ENCODE measurements at places on chromosomes 3 and 15.

DNA sequence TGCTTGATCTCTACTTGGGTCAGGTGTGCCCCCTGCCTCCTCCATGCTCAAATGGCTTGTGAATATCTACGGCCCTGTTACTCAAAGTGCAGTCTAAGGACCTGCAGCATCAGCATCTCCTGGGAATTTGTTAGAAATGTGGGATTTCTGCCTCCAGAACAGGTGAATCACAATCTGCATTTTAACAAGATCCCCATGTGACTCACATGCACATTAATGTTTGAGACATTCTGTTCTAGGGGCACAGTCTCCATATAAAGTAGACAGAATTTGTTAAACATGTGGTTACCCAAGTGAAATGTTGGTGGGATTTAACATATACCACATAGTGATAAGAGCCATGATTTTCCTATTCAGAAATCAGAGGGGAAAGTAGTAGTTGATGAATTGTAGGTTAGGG is 256.2 kb downstream of the NR1D2 start:
- DNase-seq, result no peak

DNA sequence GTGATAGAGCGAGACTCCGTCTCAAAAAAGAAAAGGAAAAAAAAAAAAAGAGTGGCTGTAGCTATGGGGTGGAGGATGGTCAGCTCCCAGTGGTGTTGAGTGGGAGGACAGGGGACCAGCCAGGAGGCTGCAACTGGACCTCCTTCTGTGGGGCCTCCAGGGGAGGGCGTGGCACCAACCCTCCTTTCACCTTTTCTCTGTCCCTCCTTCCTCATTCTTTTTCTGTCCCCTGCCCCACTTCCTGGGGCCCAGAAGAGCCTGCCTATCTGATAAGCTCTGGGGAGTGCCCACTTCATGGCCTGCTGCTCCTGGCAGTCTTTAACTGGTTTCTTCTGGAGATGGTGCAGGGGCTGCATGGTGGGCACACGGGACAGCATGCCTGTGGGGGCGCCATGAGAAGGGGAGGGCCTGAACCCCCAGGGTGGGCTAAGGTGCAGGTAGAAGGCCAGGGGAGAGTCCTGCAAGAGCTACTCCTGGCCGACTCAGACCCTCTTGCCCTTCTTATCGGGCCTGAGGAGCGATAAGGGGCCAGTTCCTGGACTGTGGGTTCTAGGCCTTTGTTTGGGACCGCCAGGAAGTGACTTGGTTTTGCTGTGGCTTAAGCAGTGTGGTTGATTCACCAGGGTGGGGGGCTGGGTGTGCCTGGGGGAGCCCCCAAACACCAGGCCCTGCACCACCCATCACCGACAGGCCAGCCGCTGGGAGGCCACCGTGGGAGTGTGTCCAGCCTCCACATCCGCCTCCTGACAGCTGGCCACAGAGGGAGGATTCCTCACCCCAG is 49.4 kb upstream of the FLNB start:
- DNase-seq, result no peak

- no peak for DNase-seq
These were observed 56.6 kb upstream of the POMGNT2 start for GRCh38 chr3:43162230-43163084.

DNA sequence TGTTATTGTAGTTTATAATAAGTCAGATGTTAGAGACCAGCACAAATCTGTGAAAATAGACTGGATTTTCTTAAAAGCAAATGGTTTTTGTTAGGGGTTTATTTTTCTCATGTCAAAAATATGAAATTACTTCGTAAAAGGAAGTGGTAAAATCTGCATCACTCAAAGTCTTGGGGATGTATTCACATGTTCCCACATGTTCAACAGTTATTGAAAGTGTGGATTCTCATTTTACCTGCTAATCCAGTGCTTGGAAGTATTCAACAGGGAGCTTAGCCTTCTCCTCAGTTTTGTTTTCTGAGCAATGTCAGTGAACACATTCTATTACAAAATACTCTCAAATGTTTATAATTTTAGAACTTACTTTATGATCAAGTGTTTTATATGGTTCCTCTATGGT is 352.0 kb downstream of the SOX2 start:
- DNase-seq, result no peak

GRCh38 chr3:41711651-41712050 is 250.3 kb downstream of the ULK4 start:
- no peak for DNase-seq

GRCh38 chr3:130654921-130655320 is 91.7 kb downstream of the PIK3R4 start:
- no peak for DNase-seq

GRCh38 chr15:83352119-83352518 is 67.7 kb upstream of the BNC1 start:
- no peak for DNase-seq

DNA sequence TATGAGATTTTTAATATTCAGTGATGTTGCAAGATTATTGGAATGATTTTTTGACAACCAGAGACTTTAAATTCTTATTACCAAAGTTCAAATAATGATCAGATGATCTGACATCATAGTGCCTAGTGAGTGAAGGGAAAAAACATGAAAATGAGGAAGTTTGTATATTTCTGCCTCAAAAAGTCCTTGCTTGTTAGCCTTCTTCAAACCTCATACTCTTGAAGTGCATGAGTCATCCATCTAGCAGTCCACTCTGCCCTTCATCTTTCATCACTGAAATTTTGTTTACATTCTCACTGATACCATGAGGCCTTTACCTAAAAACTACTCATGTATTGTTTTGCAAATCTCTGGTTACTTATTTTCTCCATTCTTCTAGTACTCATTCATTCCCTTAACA is 23.9 kb upstream of the OR5H6 start:
- DNase-seq, result no peak

GRCh38 chr3:134871818-134872217 is 76.8 kb downstream of the EPHB1 start:
- DNase-seq, result no peak

- DNase-seq, result no peak
These were observed 159.0 kb upstream of the KCNH8 start for GRCh38 chr3:18989237-18989795.

DNA sequence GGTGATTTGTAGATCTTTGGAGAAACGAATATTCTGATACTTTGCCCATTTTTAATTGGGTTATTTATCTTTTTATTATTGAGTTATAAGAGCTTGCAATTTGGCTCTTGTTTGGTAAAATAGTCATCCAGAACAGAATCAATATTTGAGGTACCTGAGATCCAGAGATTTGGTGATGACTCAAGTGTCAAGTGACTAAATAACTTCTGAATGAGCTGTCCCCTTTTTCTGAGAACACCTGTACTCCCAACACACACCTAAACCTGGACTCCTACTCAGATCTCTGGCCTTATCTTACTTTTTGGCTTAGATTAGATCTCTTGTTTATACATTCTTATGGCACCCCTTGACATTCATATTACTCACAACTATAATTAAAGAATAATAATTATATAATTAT is 3.1 kb upstream of the TRA2B start:
- no peak for DNase-seq

GRCh38 chr3:193030276-193030675 is 112.6 kb upstream of the MB21D2 start:
- DNase-seq, result no peak

GRCh38 chr3:33791477-33792166 is 6.8 kb upstream of the PDCD6IP start:
- DNase-seq, result no peak

- no peak for DNase-seq
These were observed 8.0 kb downstream of the NISCH start for GRCh38 chr3:52463416-52463815.

- no peak for DNase-seq
These were observed 9.9 kb upstream of the EID1 start for GRCh38 chr15:48868023-48868422.

DNA sequence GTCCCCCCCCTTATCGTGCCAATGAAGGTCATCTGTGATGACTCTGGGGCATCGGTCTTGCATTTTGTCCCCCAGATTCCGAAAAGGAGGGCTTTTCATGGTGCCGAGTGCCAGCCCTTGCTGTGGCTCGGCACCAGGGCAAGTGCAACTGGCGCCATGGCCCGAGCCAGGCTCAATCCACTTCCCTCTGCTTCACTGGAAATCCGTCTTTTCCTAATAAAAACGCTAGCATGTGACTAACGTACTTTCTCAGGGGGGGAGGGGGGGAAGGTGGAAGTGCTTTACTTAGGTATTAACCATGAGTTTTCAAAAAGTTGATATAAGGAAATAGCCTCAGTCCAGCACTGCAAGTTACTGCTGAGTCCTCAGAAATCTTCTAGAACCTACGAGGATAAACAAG is 20.5 kb downstream of the TRPM1 start:
- no peak for DNase-seq

DNA sequence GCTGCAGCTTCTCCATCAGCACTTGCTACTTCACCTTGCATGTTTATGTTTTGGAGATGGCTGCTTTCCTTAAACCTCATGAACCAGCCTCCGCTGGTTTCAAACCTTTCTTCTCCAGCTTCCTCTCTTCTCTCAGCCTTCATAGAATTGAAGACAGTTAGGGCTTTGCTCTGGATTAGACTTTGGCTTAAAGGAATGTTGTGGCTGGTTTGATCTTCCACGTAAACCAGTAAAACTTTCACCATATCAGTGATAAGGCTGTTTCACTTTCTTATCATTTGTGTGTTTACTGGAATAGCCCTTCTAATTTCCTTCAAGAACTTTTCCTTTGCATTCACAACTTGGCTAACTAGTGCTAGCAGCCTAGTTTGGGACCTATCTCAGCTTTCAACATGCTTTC is 11.7 kb upstream of the GNAT1 start:
- DNase-seq, result no peak

DNA sequence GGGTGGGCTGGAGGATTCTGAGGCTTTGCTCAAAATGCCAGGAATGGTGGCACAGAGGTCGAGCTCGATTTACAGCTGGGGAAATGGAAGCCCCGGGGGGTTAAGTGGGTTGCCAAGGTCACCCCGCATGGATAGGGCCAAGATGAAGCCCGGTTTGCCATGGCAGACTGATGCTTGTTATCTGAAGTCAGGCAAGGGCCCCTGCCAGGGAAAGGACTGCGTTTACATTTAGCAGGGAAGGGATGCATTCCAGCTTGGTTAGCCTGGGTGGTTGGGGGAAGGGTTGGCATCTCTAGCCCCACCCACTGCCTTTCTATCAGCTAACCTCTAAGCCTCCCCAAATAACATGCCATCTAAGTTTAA is 79.0 kb downstream of the RPLP1 start:
- DNase-seq, result no peak

- DNase-seq, result no peak
These were observed 259.5 kb downstream of the UACA start for GRCh38 chr15:70503798-70504298.

- no peak for DNase-seq
These were observed 2.4 kb downstream of the ATP1B3 start for GRCh38 chr3:141878817-141879216.

DNA sequence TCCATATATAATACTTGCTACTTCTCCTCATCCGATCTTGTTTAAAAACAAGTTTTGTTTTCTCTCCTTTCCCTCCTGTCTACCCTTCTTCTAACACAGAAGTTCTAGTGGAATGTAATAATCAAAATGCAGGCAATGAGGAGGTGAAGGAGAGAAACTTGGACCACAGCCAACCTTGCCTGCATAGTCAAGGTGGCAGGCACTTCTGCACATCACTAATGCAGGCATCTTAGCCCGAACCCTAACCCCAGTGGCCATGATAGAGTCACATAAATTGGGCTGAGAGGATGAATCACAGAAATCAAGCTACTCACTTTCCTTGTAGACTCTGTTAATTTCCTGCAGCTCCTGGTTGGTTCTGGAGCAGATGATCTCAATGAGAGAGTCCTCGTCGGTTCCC is 41.0 kb downstream of the ANXA2 start:
- no peak for DNase-seq

GRCh38 chr3:59514865-59515482 is 465.1 kb upstream of the CFAP20DC start:
- DNase-seq, result no peak

DNA sequence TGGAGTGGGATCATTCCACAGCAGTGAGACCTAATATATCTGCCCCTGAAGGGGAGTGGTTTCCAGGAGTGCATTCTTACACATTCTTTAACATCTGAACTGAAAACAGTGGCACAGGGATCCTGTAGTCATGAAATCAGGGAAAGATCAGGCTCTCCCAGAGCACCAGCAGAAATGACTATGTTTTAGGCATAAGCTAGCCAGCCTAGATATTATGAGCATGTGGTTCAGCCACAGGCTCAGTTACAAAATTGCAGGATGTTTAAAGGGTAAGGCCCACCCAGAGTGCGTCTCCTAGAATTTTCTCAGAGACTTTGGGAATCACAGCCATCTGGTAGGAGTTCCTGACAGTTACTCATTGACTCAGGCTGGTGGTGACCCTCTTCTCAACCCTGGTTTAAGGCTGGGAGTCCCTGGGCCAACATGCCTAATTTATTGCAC is 20.9 kb downstream of the FSTL1 start:
- no peak for DNase-seq

DNA sequence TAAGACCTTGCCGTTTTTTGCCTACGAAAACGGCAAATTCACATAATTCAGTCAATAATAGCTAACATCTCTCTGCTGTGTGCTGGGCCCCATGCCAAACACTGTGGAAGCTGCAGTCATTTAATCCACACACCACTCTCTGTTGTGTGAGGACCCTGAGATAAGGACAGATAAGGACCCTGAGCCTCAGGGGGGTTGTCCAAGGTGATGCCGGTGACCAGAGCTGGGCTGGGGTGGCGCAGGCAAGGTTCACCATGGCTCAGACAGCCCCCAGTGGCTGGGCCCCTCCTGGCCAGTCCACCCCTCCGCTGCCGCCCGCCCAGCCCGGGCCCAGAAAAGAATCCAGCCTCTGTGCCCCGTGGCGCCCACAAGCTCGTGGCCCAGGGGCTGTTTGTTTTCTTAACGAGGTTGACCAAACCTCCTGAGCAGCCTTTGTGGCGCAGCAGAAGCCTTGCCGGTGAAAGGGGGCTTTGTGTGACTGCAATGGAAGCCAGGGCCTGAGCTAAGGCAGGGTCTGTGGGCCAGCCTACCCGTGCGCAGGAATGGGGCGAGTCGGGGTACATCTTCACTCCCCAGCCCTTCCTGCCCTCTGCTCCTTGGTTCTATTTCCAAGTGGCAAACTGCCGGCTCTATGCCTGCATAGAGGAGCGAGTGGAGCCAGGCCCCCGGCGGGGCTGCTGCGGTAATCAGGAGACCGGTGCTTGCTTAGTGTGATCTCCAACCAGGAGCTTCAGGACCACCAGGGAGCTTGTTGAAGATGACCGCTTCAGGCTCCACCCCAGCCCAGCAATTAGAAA is 4.4 kb upstream of the SNX22 start:
- no peak for DNase-seq

DNA sequence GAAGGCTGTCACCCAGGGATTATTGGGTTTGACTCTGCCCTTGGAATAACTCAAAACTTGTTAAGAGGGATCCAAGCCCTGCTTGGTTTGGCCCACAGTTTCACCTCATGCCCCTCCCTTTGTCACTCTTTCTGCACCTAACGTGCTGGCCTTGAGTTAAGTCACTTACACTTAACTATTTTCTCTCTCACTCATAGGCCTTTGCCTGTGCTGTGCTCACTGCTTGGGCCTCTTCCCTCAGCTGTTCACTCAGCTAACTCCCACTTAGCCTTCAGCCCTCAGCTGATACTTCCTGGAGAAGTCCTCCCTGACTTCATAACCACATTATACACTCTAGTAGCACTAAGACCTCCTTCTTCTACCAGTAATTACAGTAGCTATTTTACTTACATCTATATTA is 133.3 kb downstream of the CMSS1 start:
- no peak for DNase-seq

- DNase-seq, result no peak
These were observed 16.0 kb upstream of the RNU6-1 start for GRCh38 chr15:67855842-67856241.

Data from GM12864 (cell line).